ENCODE measurements at places on chromosomes 11 and 22.

DNA sequence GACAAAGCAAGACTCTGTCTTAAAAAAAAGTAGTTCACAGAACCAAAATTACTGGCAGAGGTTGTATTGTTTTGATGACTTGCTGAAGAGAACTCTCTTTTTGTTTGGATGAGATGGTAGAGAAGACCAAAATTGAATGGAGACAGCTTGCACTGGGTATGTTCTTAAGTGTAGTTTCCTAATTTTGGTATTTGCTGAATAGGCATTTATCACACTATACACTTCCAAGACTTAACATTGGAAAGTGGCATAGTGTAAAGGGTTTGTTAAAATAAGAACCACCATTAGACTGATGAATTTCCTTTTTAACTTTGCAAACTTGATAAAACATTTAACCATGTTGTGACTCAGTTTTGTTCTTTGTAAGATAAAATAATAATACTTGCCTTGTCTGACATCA is 5.3 kb upstream of the DCUN1D5 start:
- no peak for DNase-seq

DNA sequence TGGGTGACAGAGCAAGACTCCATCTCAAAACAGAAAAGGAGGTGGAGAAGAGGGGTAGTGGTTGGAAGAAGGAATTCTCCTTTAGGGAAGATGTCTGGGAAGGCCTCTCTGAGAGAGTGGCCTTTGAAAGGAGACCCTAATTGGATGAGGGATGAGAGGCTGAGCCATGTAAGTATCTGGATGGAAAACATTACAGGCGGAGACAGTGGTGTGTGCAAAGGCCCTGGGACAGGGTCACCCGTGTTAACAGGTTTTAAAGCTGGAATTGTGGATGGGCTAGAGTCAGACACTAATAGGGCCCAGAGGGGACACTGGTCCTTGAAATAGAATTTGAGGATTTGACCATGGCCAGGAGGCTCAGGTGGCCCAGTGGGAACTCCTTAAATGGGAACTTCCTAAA is 10.4 kb downstream of the SNAP29 start:
- DNase-seq: no peak

GRCh38 chr11:66880496-66881450 is 23.9 kb downstream of the LRFN4 start:
- DNase-seq: no peak

- DNase-seq: no peak
Observed at GRCh38 chr11:27470826-27471588, 1.6 kb downstream of the LGR4 start.

- DNase-seq: no peak
Observed at GRCh38 chr11:75792127-75792731, 22.8 kb upstream of the UVRAG start.

DNA sequence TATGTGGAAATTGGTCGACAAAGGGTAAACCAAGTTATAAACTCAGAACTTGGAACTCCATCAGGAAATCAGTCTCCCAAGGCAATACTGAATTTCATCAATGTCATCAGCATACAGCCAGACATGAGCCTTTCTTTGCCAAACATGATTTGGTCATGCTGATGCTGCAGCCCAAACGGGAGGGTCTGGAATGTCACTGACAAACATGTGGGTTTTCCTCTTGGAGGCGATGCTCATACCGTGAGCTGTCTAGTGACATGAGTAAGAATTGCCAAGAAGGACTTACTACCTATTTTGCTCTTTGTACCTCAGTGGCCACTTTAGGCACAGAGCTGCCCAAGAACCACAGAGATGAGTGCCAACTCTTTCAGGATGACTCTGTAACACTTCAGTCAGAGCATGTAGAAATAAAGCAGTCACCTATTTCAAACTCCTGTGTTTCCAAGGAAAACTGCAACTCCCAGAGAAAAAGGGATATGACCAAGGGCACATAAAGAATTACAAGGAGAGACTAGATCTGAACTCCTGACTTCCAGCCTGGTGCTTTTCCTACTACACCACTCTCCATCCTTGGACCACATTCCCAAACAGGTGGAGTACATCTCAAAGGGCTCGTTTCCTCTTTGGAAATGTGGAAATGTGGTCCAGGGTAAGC is 24.3 kb upstream of the MRGPRX2 start:
- no peak for DNase-seq

- DNase-seq: no peak
Observed at GRCh38 chr11:1470681-1471611, 15.6 kb downstream of the MOB2 start.

GRCh38 chr11:117870103-117870952 is 6.1 kb downstream of the FXYD6 start:
- DNase-seq: no peak

GRCh38 chr11:110832539-110832938 is 120.3 kb upstream of the ARHGAP20 start:
- no peak for DNase-seq

- no peak for DNase-seq
Observed at GRCh38 chr11:125175896-125176575, 11.5 kb downstream of the PKNOX2 start.

DNA sequence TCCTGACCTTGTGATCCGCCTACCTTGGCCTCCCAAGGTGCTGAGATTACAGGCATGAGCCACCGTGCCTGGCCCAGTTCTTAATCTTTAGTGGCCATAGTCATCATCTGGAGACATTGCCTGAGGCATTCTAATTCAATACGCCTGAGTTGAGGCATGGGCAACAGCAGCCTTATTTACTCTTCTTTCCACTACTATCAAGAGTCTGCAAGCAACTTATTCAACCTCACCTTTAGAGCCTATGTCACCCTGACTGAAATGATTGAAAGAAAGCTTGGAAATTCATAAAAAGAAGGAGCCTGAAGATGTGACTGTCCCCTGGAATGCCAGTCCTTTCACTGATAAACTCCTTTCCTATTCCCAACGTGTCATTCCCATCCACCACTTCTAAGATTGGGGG is 15.8 kb upstream of the PAFAH1B2 start:
- no peak for DNase-seq

GRCh38 chr11:103773059-103773458 is 263.4 kb upstream of the DDI1 start:
- no peak for DNase-seq

- no peak for DNase-seq
Observed at GRCh38 chr11:118079491-118079890, 2.6 kb downstream of the TMPRSS4 start.

- DNase-seq: no peak
Observed at GRCh38 chr22:28798810-28799605, 1.4 kb downstream of the XBP1 start.

DNA sequence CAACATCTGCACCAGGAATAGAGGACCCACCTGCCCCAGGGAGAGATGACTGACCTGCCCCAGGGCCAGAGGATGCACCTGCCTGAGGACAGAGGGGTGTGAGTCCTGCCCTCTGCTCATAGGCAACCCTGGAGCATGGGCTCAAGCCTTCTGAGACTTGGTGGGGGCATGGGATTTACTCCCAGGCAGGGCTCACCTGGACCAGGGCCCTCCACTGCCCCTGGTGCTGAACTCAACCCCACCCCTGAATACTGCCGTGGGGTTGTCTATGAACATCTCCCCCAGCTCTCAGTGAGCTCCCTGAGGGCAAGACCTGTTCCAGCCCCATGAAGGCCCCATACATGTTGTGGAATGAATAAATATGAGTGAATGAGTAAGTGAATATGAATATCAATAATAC is 33.8 kb upstream of the MUC5AC start:
- no peak for DNase-seq

GRCh38 chr11:121452609-121453150 is at the start of gene SORL1-AS1:
SORL1-AS1 (minus strand) TSS chr11:121452967.
- no peak for DNase-seq

- no peak for DNase-seq
Observed at GRCh38 chr22:17243524-17243923, 24.3 kb upstream of the ADA2 start.

DNA sequence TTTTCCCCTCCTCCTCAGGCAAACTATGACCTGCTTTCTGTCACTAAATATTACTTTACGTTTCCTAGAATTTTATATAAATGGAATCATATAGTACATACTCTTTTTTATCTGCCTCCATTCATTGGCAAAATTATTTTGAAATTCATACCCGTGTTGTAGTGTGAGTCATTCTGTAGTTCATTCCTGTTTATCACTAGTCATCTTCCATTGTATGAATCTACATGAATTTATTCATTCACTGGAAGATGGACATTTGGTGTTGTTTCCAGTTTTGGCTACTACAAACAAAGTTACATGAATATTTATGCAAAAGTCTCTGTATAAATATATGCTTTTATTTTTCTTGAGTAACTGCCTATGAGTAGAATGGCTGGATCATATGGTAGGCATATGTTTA is 60.7 kb upstream of the OPCML start:
- DNase-seq: no peak

Data from activated CD8-positive, alpha-beta memory T cell treated with anti-CD3 and anti-CD28 coated beads for 48 hours (primary cell).